Ovary (tissue), 10 donors: ENCODE measurements at places on chromosomes 12 and 14. TPM values are rescaled to one million over a fixed set of nuclear protein-coding genes. Genes with fewer than 3 reads are reported as not detected.

DNA sequence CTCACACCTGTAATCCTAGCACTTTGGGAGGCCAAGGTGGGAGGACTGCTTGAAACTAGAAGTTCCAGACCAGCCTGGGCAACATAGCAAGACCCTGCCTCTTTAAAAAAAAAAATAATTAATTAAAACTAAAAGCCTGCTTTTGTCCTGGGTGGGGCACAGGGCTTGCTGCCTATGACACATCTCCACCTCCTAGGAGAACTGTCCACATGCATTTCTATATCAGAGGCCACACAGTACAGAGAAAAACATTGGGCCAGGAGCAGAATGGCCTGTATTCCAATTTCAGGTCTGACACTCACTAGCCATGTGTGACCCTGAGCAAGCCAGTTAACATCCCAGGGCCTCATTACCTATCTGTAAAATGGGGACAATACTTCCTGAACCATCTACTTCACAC, 31.9 kb downstream of the CCDC88C start:
- no peaks in the 10 kb centered on the region for H3K27me3 ChIP-seq
- H3K27ac ChIP-seq = no peak overlapping the region
- H3K36me3 ChIP-seq = no peaks in the 10 kb centered on the region
- no peak overlapping the region for H3K4me3 ChIP-seq

DNA sequence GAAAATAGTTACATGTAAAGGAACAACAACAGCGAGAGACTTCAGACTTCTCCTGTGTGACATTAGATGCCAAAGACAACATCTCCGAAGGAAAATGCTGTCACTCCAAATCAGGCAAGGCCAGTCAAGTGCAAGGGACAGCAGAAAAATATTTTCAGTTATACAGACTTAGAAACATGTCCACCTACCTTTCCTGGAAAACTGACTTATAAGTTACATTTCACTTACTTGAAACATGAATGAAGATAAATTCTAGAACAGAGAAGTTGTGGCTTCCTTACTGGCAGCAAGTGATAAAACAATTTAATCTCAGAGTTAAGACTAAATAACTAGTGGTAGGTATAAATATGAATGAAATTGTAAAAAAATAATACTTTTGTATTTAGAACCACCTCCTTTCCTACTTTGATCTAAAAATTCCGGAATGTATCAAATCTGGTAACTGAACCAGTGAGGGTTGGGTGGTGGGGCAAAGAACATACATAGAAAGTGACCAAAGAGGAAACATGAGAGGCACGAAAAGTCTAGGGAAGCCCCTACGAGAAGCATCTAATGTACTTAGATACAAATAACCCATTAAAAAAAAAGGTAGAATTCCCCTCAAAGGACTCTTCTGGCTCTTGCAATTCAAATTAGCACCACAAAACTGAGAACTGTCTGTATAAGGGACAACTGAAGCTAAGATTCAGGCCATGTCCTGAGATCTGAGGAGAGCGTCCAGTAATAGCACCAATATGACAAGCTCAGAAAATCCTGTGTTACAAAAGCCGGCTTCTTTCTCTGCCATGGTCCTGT, 21.2 kb downstream of the MTHFD1 start:
- H3K27me3 ChIP-seq = no peaks in the 10 kb centered on the region
- no peak overlapping the region for H3K4me3 ChIP-seq
- H3K27ac ChIP-seq = no peak overlapping the region
- no peaks in the 10 kb centered on the region for H3K36me3 ChIP-seq
- H3K4me1 ChIP-seq = no peaks in the 10 kb centered on the region

DNA sequence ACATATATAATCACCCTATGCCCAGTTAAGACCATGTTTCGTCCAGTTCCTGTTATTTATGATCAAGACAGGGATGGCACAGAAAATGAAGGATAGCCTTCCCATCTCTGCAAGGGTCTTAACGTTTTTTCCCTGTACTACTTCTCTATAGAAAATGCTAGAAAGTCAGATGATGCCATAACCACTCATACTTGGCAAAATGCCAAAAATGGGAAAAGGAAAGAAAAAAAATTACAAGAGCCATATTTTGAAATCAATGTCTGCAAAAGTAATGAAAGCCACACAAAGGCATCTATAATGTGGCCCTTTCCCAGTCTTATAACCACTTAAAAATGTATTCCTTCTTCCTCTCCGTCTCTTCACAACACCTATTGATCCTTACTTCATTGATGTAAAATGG, 1.8 kb upstream of the MYL6B start:
- H3K36me3 ChIP-seq = no peaks in the 10 kb centered on the region
- H3K27ac ChIP-seq = no peak overlapping the region
- H3K4me3 ChIP-seq = no peak overlapping the region
- DNase-seq = no peak

FAM90A1 gene
- total RNA-seq = 0.13 TPM

PTPRO gene
- total RNA-seq = 0.46 TPM

DNA sequence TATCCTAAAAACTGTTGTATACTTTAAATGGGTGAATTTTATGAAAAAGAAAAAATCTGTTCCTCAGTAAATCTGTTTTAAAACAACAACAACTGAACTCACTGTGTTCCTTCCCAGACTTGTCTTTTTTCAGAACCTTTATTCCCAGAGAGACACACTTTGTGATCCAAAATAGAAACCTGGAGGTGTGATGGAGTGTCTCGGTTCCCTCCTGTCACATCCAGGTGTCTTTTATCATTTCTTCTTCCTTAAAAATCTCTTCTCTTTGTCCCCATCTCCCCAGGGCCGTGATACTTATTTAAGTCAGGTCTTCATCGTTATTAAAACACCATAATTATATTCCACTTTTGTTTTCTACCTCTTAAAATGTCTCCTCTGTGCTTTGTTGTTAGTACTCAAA, 76.2 kb upstream of the EVL start:
- H3K27ac ChIP-seq = no peak overlapping the region
- H3K4me1 ChIP-seq = no peaks in the 10 kb centered on the region
- H3K4me3 ChIP-seq = no peak overlapping the region
- H3K27me3 ChIP-seq = no peaks in the 10 kb centered on the region
- no peaks in the 10 kb centered on the region for H3K36me3 ChIP-seq

ABCC9 gene
- 18.8 TPM for total RNA-seq

LGMN gene
- total RNA-seq = 54.2 TPM

DNA sequence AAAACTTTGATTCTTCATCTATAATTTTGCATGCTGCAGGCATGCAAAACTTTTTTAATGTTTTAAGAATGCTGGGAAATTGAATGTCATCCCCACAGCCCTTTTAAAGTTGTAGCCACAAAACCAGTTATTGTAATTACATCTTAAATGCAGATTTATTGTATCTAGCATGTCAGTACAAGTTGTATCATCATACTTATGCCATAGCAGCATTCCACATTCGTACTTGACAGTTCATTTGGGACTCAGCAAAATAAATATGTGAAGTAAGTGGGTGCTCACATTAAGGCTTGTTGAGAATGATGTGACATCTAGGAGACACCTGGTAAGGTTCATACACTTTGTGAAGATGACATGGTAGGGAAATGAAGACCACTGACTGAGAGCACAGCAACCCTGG, 44.0 kb upstream of the GZMB start:
- H3K27ac ChIP-seq = no peak overlapping the region
- no peak for DNase-seq
- no peak overlapping the region for H3K4me3 ChIP-seq

DNA sequence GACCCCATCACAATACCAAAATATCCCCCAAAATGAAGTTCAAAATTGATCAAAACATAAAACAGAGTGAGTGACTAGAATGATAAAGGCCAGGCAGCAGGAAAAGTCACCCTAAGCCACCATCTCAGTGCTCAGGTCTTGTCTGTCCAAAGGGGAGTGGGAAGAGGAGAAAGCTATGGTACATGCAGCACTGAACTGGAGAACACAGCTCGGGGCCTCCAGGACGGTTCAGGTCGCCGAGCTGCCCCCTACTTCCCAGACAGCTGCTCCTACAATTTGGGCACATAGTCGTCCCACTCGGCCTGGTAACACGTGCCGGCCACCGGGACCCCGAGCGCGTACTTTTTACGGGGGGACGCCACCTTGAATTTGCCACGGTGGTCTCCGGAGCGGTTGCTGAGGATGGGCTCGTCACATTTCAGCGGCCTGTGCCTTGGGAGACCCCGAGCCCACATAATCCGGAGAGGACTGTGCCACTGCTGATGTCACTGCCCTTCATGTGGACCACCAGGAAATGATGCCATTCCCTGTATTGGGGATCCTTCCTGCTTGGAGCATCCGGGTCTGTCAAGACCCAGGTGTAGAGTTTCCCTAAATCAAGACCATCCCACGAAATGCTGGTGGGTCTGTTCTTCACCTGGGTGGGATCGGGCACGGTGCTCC, 31.6 kb downstream of the AK7 start:
- H3K27me3 ChIP-seq = no peaks in the 10 kb centered on the region
- H3K4me1 ChIP-seq = no peaks in the 10 kb centered on the region
- no peak overlapping the region for H3K4me3 ChIP-seq
- H3K27ac ChIP-seq = no peak overlapping the region
- H3K36me3 ChIP-seq = no peaks in the 10 kb centered on the region

- no peak overlapping the region for H3K27ac ChIP-seq
- H3K4me1 ChIP-seq = peaks cover 7% of the 10 kb centered on the region
- no peak overlapping the region for H3K4me3 ChIP-seq
- H3K36me3 ChIP-seq = no peaks in the 10 kb centered on the region
- no peak for DNase-seq
Measured at GRCh38 chr14:51504669-51505068, 147.0 kb upstream of the FRMD6 start.

DNA sequence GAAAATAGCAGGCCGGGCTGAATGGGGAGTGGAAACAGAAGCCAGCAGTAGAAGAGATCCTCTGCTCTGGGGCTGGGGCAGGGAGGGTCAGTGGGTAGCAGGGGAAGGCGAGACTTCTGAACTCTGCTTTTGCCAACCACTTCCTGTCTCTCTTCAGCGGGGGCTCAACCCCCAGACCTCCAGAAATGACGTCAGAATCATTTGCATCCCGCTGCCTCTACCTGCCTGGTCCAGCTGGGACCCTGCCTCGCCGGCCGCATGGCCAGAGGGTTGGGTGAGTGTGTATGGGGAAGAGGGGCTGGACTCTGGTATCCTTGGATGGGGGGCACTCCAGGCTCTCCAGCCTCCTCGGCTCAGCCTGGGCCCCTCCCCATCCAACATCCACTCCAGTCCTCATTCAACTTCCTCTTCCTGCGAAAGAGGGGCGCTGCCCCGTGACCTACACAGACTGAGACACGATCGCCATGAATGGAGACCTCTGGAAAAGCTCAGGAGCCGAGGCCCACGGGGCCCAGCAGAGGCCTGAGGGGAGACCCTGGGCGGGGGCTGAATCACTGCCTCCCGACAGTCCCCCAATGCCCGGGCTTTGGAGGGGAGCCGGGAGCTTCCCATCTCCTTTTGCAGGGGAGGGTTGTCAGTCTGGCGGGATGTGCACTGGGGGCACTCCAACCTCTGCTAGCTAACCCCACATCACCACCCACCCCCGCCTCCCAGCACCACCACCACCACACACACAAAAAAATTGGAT, 458 bp upstream of the HOXC4 start:
- no peaks in the 10 kb centered on the region for H3K27me3 ChIP-seq
- peak overlapping the region; percentile 58 for H3K27ac ChIP-seq
- peak overlapping the region; percentile 34 for H3K4me3 ChIP-seq
- peak; percentile 28 for DNase-seq
- H3K36me3 ChIP-seq = no peaks in the 10 kb centered on the region

SIX4 gene
- 7.7 TPM for total RNA-seq

SNX6 gene
- 65.9 TPM for total RNA-seq

- H3K36me3 ChIP-seq = no peaks in the 10 kb centered on the region
- H3K27me3 ChIP-seq = no peaks in the 10 kb centered on the region
- no peak overlapping the region for H3K4me3 ChIP-seq
Measured at GRCh38 chr12:2551412-2551900, 243.3 kb upstream of the FKBP4 start.

GRCh38 chr14:92581966-92582566, 68.5 kb downstream of the RIN3 start:
- no peak for DNase-seq
- no peaks in the 10 kb centered on the region for H3K36me3 ChIP-seq
- H3K4me1 ChIP-seq = peaks cover 15% of the 10 kb centered on the region

GRCh38 chr14:91012045-91012444, 48.4 kb downstream of the RPS6KA5 start:
- no peaks in the 10 kb centered on the region for H3K36me3 ChIP-seq
- H3K4me1 ChIP-seq = peaks cover 9% of the 10 kb centered on the region
- H3K4me3 ChIP-seq = no peak overlapping the region
- no peak overlapping the region for H3K27ac ChIP-seq
- DNase-seq = no peak
- H3K27me3 ChIP-seq = no peaks in the 10 kb centered on the region

GRCh38 chr14:45287610-45288009, 34.6 kb upstream of the MIS18BP1 start:
- H3K4me3 ChIP-seq = no peak overlapping the region
- H3K27me3 ChIP-seq = no peaks in the 10 kb centered on the region
- no peaks in the 10 kb centered on the region for H3K4me1 ChIP-seq
- no peaks in the 10 kb centered on the region for H3K36me3 ChIP-seq
- DNase-seq = no peak
- no peak overlapping the region for H3K27ac ChIP-seq

- no peak overlapping the region for H3K27ac ChIP-seq
- DNase-seq = no peak
- H3K4me1 ChIP-seq = no peaks in the 10 kb centered on the region
- no peak overlapping the region for H3K4me3 ChIP-seq
- no peaks in the 10 kb centered on the region for H3K36me3 ChIP-seq
- H3K27me3 ChIP-seq = no peaks in the 10 kb centered on the region
Measured at GRCh38 chr14:81831128-81831820, 297.6 kb upstream of the SEL1L start.

DNA sequence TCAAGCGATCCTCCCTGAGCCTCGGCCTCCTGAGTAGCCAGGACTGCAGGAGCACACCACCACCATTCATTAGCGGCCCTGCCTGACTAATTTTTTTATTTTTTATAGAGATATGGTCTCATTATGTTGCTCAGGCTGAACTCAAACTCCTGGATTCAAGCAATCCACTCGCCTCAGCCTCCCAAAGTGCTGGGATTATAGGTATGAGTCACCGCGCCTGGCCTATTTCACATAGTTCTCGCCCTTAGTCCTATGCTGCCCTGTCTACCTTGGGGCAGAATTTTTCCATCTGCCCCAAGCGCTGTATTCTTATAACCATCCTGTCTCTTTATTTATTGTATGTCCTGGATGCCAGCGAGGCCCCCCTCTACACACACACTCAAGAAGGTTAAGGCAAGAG, 50.9 kb upstream of the BCL2L14 start:
- H3K27me3 ChIP-seq = no peaks in the 10 kb centered on the region
- H3K4me1 ChIP-seq = no peaks in the 10 kb centered on the region
- no peak overlapping the region for H3K4me3 ChIP-seq
- no peak for DNase-seq
- no peaks in the 10 kb centered on the region for H3K36me3 ChIP-seq

DNA sequence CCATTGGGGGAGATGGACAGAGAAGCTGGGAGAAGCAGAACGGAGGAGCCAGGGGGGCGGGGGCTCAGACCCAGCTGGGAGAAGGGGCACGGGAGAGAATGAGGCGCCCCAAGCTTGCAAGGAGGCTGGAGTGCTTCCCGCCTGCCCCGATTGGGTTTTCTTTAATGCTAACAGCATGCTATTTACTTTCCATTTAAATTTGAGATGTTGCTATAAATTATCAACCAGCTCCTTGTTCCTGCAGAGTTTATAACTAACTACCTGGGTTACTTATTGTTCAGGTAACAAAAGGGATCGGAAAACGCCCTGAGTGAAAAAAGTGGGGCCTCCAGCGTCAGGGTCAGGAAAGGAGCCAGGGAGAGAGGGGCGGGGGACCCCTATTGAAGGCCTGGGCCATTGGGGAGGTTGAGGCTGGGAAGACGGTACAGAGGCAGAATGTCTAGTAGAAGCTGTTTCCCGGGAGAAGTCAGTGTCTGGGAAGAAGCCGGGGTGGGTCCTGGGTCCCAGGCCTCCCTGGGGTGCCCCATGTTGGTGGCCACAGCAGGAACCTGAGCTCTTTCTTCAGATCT, 2.5 kb downstream of the HNF1A start:
- no peak overlapping the region for H3K4me3 ChIP-seq
- H3K27me3 ChIP-seq = no peaks in the 10 kb centered on the region
- H3K4me1 ChIP-seq = no peaks in the 10 kb centered on the region
- no peak overlapping the region for H3K27ac ChIP-seq
- no peak for DNase-seq
